ENCODE measurements at places on chromosomes 1 and 21. TPM values are rescaled to one million over a fixed set of nuclear protein-coding genes. Genes with fewer than 3 reads are reported as not detected.

DNA sequence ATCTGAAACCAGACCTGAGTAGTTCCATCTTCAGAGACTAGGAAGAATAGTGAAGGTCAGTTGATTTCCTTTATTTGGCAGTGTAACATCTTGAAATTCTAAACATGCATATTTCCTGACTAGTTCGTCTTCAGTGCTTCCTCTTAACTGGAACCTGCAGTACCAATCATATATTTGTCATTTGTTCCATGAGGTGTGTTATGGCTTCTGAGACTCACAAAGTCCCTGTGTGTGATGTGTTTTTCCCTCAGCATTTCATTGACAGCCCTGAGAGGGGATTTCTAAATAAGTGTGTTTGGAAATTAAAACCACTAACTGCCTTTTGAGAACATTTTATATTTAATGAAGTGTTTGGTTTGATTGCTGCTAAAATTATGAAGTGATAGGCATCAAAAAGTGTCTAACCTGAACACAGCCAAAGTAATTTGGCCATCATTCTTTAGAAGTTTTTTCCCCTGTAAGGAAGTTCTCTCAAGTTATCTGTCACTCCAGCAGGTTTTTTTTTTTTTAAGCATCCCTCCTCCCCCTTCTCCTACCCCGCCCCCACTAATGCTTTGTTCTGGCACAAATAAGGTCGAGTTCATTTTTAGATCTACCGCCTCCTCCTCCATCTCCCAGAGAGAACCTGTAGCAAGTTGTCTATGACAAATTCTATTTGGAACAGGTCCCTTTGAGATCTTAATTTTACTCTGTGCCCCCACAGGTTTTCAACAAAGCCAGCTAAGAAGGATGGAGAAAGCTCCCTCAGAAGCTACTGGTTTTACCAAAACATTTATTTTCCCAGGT is 61.4 kb downstream of the TMEM200B start:
- DNase-seq: no peak

DNA sequence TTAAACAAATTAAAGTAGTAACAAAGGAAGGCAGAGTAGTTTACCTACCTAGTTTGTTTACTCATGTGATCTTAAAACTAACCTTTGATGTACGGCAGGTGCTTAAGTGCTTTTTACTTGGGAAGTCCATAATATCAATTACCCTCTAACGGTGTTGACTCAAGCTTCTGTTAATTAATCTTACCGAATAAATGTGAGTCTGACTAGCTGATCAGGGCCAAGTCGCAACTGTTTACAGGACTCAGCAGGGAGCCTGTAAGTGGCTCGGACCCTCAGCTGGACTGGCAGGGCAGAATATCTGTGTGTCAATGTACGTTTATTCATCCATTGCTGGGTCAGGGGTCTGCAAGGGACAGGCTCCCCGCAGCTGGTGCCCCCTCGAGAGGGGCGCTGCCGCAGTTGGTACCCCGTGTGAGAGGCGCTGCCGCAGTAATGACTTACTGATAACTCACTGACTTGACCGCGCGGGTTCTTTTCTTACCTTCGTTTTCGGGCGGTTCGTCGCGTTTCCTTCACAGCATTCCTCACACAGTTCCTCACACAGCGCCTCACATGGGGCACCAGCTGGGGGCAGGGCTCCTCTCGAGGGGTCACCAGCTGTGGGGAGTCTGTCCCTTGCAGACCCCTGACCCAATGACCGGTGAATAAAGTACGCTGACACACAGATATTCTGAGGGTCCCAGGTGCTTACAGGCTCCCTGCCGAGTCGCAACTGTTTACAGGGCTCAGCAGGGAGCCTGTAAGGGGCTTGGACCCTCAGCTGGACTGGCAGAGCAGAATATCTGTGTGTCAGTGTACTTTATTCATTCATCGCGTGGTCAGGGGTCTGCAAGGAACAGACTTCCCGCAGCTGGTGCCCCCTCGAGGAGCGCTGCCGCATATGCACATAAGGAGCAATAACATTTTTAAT is 3.0 kb downstream of the FMO1 start:
- peak; percentile 33 for DNase-seq

The OVAAL gene
- not detected for total RNA-seq

GRCh38 chr1:5254131-5254725 is 599.8 kb downstream of the AJAP1 start:
- DNase-seq: no peak

GRCh38 chr1:221543529-221544120 is 198.3 kb downstream of the DUSP10 start:
- no peak for DNase-seq

The SLC45A1 gene
- total RNA-seq: 0.60 TPM

The ABCA4 gene
- total RNA-seq: 2.0 TPM

GRCh38 chr1:84425150-84425896 is 27.0 kb downstream of the DNASE2B start:
- DNase-seq: no peak

DNA sequence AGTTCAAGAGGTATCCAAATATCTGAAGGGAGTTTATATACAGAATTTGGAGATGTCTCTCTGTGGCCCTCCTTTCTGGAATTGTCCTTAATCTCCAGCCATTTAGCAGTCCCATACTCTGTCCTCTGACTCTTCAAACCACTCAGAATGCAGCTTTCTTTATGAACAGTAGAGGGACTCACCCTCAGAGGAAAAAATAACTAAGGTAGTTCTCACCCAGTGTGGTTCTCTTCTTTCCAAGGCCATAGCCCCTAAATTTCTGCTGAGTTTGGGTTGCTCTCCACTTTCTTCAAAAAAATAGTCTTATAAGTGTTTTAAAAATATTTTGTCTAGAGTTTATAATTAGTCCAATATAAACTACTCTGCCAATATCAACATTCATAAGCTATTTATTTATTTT is 369.7 kb downstream of the MATN1 start:
- no peak for DNase-seq

- DNase-seq: no peak
Measured at GRCh38 chr1:1889090-1889750, 1.7 kb downstream of the GNB1 start.

DNA sequence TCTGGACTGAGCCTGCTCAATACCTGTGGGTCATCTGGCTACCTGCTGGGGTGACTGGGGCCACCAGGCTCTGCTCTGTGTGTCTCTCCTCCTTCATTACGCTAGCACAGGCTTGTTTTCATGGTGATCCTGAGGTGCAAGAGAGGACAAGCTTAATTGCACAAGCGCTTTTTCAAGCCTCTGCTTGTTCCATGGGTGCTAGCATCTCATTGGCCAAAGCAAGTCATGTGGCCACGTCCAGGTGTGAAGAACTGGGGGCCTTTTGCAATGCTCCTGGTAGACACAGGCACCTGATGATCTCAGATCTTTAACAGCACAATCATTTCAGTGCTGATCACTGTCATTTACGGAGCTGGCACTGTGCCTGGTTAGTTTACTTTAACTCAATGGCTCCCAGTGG is 114.6 kb downstream of the KAZN start:
- DNase-seq: no peak

DNA sequence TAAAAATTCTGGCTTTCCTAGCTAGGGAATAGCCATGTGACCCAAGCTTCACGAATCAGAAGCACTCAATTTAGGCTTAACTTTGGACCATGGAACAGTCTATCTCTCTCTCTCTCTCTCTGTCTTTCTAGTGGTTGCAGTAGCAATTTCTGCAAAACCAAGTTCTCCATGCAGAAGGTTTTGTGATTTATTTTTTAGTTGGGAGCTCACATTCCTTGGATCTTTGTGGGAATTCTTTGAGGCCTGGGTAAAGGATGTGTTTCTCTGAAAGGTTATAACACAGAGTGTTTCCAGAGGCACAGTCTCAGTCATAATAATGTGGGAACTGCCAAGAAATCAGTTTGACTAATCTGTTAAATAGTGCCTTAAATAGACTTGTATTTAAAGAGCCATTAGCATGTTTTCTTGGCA is 112.3 kb upstream of the COL11A1 start:
- DNase-seq: no peak

The TTLL10 gene
- 5.0 TPM for total RNA-seq

DNA sequence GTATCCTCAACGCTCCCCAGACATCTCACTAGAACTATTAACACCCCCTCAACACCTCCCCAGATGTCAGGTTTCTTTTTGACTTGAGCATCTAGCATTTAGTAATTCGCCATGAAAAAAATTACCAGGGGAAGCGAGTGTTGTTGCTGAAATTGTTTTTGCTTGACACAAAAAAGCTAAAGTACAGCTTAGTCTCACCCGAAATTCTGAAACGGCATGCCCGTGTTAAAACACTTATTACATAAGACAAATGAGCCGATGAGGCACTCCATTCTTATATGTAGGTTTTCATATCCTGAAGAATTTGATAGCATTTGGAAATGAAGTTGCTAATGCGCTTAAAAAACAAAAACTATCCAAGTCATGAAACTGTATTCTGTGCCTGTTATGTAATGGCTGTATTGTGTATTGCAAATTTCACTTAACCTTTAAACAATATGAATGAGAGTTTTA is 1.3 kb upstream of the NRIP1 start:
- DNase-seq: no peak

- no peak for DNase-seq
Measured at GRCh38 chr1:14689996-14690615, 91.6 kb downstream of the KAZN start.

DNA sequence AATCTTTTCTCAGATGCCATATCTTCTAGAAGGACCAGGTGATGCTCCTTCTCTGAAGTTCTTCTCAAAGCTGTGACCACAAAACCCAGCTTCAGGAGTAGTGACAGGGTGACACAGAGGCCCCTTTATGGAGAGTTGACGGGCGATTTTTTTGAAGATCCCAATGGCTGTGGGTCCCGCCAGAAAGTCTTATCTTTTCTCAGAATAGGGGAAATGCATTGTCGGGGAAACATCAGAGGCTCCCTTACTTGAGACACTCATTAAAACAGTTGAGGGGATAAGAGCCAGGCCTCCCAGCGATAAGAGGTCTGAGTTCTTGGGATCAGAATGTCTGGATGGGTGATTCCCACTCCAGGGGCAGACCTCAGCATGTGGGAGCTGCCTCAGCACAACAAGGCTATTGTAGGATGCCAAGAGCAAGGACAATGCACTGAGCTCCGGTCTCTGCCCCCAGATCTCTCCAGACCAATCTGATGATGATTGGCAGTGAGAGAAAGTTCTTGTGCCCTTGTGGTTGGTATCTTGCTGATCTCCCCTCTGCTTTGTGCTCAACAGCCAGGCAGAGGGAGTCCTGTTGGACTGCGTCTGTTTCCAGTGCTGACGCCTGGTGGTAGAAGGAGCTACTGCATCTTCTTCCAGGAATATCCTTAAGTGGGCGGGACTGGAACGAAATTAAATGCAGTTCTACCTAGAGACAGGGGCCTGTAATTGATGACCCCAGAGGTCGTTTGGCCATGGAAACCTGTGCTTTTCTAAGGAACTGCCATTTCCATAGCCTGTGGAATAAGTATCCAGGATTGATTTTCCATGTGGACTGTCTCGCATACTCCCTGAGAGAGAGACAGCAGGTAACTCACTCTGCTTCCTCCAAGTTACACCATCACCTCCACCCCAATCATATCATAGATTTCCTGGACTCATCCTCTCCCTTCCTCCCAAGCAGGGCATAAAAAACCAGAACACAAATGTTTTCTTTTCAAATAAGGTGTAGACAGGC is 6.8 kb upstream of the ACKR1 start:
- DNase-seq: peak; percentile 72

The LAMC1 gene
- total RNA-seq: 72.9 TPM

- no peak for DNase-seq
Measured at GRCh38 chr1:27316860-27317259, 5.1 kb upstream of the TMEM222 start.

GRCh38 chr1:152640351-152640750 is 17.4 kb upstream of the LCE3A start:
- no peak for DNase-seq

All from progenitor cell of endocrine pancreas (in vitro differentiated cells).